Stimulated activated CD4-positive, alpha-beta T cell treated with anti-CD3 and anti-CD28 coated beads, Interleukin-15, amount 100 ng/mL, for 48 hours (primary cell): ENCODE measurements at places on chromosomes 5 and 9.
A peak's percentile ranks its signal among the peaks of the same experiment; 100 is the strongest.

DNA sequence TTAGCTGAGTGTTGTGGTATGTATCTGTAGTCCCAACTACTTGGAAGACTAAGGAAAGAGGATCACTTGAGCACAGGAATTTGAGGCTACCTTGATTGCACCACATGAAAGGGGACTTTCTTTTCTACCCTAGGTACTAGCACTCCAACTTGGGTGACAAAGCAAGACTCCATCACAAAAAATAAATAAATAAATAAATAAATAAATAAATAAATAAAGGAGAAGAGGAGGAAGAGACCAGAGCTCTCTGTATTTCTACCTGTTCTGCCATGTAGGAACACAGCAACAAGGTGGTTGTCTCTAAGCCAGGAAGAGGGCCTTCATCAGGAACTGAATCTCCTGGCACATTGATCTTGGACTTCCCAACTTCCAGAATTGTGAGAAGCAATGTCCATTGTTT lies 118.6 kb downstream of the HMHB1 start:
- no peak for DNase-seq

- no peak for DNase-seq
Measured at GRCh38 chr5:100479079-100479688, 56.0 kb upstream of the FAM174A start.

GRCh38 chr9:110040788-110041187 lies 167.2 kb downstream of the C9orf152 start:
- no peak for DNase-seq

DNA sequence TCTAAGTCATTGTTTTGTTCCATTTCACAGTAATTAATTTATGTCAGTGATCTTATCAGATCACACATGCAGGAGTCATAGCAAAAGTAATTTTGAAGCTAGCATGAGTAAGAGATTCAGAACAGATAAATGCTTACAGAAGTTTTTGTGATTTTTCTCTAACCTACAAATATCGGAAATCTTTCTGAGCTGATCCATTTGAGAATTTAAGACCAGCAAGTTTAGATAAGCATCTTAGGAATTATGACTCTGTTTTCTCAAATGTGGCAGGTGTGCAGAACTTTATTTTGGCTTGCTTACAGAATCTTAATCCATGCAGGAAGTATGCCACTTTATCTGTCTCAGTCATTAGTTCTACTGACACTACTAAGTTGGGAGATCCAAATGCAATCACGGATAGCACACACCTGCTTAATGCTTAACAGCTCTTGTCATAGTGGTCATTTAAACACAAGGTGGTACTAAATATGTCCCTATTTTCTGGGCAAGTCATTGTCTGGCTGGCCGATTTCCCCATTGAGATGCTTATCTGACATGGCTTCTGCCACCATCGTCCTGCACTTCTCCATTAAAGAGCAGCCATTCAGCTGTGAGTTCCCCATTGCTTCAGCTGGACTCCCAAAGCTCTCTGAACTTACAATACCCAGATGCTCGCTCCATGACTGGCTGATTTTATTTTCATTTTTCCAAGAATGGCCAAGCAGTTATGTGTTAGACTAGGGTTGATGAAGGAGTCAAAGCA lies 305.4 kb upstream of the NUDT12 start:
- DNase-seq: no peak

GRCh38 chr5:151126199-151126645 lies 31.4 kb downstream of the ANXA6 start:
- peak; percentile 35 for DNase-seq

GRCh38 chr5:40217553-40217952 lies 462.2 kb upstream of the PTGER4 start:
- no peak for DNase-seq

GRCh38 chr9:133210609-133211008 lies 1.6 kb upstream of the OBP2B start:
- DNase-seq: no peak

GRCh38 chr5:10268100-10268499 lies 18.0 kb downstream of the CCT5 start:
- DNase-seq: no peak

DNA sequence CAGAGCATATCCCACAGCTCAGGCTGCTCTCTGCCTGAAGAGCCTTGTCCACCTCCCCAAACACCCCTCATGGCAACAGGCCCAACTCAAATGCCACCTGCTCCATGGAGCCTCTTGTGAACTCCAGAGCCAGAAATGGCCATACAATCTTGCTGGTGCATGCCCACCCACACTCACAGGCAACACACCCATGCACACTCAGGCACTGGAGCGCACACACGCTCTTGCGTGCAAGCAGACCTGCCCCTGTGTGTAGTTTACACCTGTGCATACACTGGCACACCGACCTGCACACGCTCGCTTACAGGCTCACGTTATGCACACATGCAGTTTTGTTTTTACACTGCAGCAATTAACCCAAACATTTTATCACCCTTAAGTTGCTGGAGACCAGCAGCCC lies 40.0 kb downstream of the HRH2 start:
- DNase-seq: no peak

DNA sequence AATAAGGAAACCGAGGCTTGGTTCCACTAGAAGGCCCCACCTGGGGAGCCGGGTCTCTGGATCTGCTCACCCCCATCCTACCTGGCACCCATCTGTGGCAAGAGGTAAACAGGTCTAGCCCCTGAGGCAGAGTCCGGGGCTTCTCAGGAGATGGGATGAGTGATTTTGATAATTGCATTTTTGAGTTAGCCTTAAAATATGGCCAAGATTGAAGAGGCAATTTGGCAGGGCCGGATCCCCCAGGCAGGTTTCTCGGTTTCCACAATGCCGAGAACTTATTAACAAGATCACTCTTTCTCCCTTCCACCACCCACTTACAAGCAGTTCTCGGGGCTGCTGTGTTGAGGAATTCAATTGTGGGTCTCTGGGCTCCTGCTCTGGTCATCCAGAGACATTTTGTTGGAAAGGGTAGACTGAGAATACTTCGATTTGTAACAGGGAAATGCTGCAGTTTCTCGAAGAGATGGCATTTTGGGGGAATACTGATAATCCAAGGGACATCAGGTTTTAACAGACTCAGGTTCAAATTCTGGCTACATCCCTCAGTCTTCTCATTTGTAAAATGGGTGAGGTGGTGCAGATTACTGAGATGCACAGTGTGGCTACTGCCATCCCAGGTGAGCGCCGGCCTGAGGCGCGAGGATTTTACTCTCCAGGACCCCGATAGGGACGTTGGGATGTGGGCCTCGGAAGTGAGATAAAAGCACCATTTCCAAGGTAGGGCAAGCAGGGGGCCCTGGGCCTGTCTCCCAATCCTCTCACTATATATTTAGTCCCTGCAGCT lies 194.2 kb downstream of the CDK5RAP2 start:
- DNase-seq: no peak

DNA sequence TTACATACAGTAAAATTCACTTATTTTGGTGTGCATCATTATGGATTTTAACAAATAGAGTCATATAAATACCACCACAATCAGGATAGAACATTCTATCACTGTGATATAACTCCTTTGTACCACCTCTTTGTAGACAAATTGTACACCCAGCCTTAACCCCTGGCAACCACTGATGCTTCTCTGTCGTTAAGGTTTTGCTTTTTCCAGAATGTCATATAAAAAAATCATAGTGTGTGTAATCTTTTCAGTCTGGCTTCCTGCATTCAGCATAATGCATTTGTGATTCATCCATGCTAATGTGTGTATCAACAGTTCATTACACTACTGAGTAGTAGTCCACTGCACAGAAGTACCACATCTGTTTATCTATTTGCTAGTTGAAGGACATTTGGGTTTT lies 81.2 kb downstream of the ARSB start:
- no peak for DNase-seq

- no peak for DNase-seq
Measured at GRCh38 chr9:16744394-16744793, 126.1 kb downstream of the BNC2 start.

GRCh38 chr5:107794741-107795140 lies 124.0 kb upstream of the EFNA5 start:
- no peak for DNase-seq

- no peak for DNase-seq
Measured at GRCh38 chr5:165360784-165361542, 1855.5 kb downstream of the MAT2B start.

- no peak for DNase-seq
Measured at GRCh38 chr5:40134883-40135520, 544.7 kb upstream of the PTGER4 start.

DNA sequence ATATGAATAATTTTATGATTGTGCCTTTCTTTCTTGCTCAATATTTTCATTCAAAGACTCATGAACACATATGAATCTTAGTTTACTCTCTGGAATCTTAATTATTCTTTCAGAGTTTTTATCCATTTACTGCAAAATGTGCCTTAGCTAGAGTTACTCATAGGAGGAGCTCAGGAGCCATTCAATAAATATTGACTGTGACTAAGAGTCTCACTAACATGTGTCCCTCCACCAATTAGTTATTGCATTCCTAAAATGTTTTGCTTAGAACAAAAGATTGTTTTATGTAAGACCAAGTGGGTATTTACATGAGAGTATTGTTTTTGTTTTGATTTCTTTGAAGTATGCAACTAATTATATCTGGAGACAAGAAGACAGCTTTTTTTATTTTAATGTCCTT lies 218.4 kb upstream of the MAST4 start:
- no peak for DNase-seq

DNA sequence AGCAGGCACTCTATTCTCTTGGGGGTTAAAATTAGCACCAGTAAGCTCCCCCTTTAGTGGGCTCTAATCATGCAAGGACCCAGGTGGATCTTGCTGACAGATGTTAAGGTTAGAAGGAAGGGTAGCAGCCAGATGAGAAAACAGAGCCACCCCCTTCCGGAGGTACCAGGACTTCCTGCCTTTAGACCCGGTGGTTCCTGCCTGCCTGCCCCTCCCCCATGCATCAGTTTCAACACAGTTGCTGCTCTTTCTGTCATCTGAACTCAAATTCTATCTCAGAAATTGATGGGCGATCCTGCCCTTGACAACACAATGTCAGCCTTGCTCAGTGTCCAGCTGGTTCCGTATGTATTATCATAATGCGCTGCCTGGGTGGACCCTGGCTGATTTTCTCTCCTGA lies 287.3 kb downstream of the EBF1 start:
- DNase-seq: no peak

DNA sequence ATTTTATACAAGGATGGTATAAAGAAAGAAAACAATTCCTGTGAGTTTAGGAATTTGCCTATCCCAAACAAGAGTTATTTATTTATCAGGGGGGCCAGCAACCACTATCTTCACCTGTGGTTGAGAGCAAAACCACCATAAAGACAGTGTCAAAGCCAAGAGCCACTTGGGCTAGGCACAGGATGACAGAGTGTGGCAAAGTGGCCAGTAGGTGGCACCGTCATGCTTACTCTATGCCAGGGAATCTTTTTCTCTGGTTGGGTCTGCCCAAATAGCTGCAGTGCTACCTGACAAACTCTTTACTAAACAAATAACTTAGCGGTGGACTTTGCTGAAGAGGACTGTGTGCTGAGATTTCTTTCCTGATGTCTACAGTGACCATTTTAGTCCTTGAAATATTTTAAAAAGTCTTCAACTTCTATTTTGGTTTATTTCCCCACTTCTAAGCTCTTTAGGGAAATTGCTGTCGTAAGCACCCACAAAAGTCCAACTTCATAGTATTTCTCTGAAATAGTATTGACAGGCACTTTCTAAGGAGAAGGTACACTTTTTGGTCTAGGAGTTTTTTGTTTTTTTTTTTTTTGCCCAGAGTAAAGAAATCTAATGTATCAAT lies 285.0 kb downstream of the RFX3 start:
- peak; percentile 17 for DNase-seq

DNA sequence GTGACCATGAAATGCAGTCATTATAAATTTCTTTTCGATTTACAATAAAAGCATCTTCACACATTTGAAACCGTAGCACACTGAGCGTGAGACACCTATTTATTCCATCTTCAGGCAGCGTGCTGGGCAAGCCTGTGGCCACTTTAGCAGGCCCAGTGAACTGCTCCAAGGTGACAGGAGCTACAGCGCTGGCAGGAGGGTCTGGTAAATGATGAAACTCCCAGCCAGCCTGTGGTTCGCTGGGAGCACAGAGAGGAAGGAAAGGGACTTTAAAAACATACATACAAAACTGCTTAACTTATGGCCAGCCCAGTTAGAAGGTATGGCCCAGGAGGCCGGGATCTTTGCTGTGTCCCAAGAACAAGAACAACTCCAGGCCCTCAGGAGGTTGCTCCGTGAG lies 5.1 kb downstream of the RAPGEF1 start:
- no peak for DNase-seq

GRCh38 chr5:75964008-75964407 lies 119.2 kb upstream of the SV2C start:
- no peak for DNase-seq

GRCh38 chr9:91519520-91520277 lies 96.1 kb upstream of the NFIL3 start:
- no peak for DNase-seq

DNA sequence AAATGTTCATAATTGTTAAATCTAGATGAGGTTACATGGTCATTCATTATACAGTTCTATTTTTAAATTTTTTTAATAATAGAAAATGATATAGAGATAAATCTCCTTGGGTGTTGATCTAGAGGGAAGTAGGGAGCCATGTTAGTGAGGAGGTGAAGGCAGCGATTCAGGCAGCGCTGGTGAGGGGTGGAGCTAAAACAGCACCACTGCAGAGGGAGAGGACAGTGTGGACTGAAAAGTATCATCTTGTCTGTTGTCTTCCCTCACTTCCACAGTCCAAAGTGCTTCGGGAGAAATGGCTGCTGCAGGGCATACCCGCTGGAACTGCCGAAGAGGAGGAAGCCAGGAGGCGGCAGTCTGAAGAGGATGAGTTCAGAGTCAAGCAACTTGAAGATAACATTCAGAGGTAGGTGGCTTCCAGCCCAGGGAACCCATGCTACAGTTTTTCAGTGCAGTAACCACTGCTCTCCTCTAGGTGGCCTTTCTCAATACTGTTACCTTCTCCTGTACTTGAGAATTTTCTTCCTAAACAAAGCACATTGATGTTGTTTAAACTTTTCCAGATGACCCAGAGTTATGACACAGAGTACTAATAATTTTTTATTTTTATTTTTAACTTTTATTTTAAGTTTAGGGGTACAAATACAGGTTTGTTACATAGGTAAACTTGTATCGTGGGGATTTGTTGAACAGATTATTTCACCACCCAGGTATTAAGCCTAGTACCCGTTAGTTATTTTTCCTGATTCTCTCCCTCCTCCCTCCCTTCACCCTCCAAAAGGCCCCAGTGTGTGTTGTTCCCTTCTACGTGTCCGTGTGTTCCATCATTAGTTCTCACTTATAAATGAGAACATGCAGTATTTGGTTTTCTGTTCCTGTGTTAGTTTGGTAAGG lies 100.5 kb downstream of the PALM2AKAP2 start:
- no peak for DNase-seq
